ENCODE measurements at places on chromosomes 2 and 18. TPM values are rescaled to one million over a fixed set of nuclear protein-coding genes. Genes with fewer than 3 reads are reported as not detected.
A peak's percentile ranks its signal among the peaks of the same experiment; 100 is the strongest.

Gene MYL1
- total RNA-seq: not detected

Gene CCDC85A
- 16.9 TPM for total RNA-seq

Gene CPSF3
- total RNA-seq: 37.1 TPM

DNA sequence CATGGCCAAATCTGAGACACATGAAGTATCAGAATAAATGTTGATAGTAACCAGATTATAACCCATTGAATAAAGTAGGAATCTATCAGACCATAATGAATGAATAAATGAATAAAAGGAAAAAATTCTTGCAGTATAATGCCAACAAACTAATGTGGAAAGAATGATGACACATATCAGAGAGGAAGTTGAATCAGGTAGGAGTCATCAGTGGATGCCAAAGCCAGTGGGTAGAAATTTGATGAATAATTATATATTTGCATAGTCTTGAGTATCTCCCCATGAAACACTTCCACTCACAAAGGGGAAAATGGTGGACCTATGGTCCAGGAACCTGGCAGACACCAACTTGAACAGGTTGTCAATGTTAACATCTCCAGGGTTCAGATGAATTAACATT lies 68.6 kb downstream of the GALNT3 start:
- peak; percentile 56 for DNase-seq
- no peaks in the 10 kb centered on the region for H3K27me3 ChIP-seq

GRCh38 chr2:20182241-20182931 lies 42.5 kb downstream of the SDC1 start:
- no peaks in the 10 kb centered on the region for H3K4me1 ChIP-seq
- H3K36me3 ChIP-seq: no peaks in the 10 kb centered on the region
- H3K4me3 ChIP-seq: no peak overlapping the region
- DNase-seq: no peak

- H3K27ac ChIP-seq: no peak overlapping the region
- no peaks in the 10 kb centered on the region for H3K27me3 ChIP-seq
- H3K4me3 ChIP-seq: no peak overlapping the region
- no peaks in the 10 kb centered on the region for H3K36me3 ChIP-seq
Observed at GRCh38 chr2:220279372-220279771, 651.9 kb downstream of the SLC4A3 start.
